ENCODE measurements at places on chromosomes 7 and 10.
A peak's percentile ranks its signal among the peaks of the same experiment; 100 is the strongest.

- DNase-seq, result peak; percentile 86
These were observed 253.9 kb upstream of the FZD8 start for GRCh38 chr10:35896001-35896400.

- no peak for DNase-seq
These were observed 13.0 kb downstream of the HNRNPA2B1 start for GRCh38 chr7:26187380-26188205.

DNA sequence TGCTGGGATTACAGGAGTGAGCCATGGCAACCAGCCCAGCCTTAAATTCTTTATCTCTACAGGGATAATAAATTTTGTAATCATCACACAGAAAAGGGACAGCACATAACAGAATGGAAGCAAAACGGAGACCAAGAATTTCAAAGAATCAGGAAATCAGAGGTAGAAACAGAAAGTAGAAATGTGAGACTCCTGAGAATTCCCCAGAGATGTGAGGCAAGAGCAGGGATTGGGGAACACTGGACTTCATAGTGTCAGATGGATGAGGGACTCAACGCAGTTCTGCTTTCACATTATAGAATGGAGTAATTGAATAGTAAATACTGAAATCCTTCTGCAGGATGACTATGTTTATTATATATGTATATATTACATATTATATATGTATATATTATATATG lies 52.5 kb upstream of the MPP7 start:
- no peak for DNase-seq

DNA sequence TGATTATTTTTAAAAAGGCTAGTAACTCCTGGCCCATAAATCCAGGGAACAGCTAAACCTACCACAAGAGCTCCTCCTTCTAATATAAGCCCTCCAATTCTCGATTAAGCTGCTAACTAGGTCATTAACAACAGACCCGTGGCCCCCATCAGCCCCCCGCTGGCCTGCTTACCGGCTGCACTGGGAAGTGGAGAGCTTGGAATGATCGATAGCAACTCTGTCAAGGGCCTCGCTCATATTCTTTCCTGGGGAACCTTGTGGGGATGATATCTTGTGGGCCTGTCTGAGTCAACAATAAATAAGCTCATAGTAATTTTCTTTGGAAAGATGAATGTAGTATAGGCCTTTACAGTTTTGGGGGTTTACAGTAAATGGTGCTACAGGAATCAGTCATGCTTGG lies 353.5 kb downstream of the TCERG1L start:
- DNase-seq, result no peak

GRCh38 chr10:71727738-71728737 lies 8.5 kb upstream of the C10orf105 start:
- peak; percentile 56 for DNase-seq

DNA sequence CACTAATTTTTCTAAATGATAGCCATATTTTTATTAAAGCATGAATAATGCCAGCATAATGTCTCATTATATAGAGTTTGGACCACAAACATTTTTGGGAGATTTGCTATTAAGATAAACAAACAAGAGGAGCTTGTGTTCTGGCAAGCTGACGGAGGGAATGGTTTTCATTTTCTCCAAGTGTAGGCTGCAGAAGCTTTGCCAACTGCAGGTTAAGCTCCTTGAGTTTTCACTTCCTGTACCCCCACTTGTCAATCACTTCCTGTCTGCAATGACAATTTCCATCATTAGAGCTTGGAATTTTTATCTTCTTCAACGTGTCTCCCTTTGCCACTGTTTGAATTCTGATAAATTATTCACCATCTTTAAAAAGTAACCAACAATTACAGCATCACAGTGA lies 13.4 kb downstream of the EBF3 start:
- DNase-seq, result peak; percentile 63

- DNase-seq, result peak; percentile 52
These were observed 757 bp upstream of the PALS2 start for GRCh38 chr7:24572393-24572996.

DNA sequence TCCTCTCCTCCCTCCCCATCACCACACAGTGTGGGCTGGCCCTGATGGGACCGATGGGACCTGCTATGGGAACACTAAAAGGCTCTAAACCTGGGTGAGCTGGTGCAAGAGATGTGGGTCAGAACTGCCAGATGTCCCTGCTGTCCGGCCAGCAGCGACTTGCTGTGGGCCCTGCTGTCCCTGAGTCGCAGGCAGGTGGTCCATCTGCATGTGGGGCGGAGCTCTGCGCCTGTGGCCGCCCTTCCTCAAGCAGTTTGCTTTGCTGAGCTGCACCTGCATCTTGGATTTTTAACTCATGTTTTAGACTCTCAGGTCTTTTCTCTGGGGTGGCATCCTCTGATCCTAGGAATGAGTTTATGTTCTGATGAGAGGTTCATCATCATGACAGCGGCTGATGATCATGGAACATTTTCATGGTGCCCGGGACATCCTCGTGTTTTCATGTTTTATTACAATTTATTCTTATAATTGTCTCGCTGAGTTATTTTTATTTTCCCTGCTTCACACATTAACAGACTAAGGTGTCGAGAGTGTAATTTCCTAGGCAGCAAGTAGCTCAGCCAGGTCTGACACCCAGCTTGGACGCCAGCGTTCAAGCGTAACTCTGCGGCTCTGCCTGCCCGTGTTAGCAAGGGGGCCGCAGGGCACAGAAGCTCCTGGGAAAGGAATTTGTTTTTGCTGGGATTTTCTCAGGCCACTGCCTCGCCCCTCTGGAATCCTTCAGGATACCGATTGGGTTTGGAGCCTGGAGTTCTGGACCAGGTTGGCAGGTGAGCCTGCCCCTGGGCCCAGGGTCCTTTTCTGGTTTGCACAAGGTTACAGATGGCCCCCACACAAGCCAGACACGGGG lies 615.2 kb upstream of the FOXK1 start:
- DNase-seq, result no peak

- DNase-seq, result no peak
These were observed 571.4 kb downstream of the TCERG1L start for GRCh38 chr10:130740166-130740565.

DNA sequence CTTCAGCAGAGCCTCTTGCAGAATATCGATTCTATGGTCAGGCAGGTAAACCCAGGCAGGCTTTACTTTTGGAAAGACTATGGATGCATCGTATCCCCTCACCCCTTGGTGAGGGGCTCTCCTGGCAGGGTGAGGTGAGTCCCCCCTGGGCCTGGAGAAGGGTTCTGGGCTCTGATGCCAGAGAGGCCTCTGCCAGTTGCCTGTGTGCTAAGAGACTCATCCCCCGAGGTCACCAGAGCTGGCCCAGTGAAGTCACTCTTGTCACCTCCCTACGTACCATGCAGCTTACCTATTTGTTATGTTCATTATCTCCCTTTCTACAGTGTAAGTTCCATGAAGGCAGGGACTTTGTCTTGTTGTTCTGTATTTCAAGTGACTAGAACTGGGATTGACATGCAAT lies 51.3 kb downstream of the TSPAN15 start:
- DNase-seq, result no peak

GRCh38 chr7:109101332-109101731 lies 531.7 kb downstream of the DNAJB9 start:
- DNase-seq, result no peak

- peak; percentile 98 for DNase-seq
These were observed 6.5 kb downstream of the VSIR start for GRCh38 chr10:71766717-71767419.

GRCh38 chr10:56547163-56547562 lies 186.1 kb upstream of the ZWINT start:
- DNase-seq, result no peak

DNA sequence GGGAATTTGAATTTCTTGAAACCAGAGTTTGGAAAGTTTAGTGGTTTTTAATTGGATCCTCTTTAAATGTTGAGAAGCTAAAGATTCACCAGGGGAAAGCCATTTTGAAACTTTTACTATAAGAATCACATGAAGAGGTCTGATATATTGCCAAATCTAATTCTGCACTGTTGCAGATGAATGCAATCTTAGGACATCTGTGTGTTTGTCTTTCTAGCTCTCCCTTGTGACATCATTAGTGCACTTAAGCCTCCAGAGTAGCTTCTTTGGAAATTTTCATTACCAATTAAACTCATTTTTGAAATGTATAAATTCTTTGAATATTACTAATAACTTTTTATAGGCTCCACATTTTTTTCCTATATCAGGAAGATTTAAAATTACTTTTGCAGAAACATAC lies 160.2 kb downstream of the BICC1 start:
- peak; percentile 53 for DNase-seq

GRCh38 chr7:29885626-29886025 lies 79.3 kb downstream of the WIPF3 start:
- DNase-seq, result no peak

- DNase-seq, result no peak
These were observed 718 bp upstream of the FZD1 start for GRCh38 chr7:91263384-91264045.

DNA sequence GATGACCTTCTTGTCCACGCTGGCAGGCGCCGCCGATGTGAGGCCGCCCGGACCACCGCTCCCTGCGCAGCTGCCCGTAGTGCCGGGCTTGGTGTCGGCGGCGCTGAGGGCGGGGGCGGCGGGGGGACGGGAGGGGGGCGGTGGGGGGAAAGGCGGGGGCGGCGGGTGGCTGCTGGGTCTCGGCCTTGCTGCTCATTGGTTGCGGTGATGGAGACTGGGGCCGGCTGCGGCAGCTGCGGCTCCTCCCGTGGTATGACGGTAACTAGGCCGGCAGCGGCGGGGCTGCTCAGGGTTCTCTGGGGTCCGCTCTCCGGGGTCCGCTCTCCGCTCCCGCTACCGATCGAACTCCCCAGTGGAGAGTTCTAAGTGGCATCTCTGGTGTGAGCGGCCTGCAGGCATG lies 1.8 kb upstream of the EFCAB10 start:
- DNase-seq, result no peak

DNA sequence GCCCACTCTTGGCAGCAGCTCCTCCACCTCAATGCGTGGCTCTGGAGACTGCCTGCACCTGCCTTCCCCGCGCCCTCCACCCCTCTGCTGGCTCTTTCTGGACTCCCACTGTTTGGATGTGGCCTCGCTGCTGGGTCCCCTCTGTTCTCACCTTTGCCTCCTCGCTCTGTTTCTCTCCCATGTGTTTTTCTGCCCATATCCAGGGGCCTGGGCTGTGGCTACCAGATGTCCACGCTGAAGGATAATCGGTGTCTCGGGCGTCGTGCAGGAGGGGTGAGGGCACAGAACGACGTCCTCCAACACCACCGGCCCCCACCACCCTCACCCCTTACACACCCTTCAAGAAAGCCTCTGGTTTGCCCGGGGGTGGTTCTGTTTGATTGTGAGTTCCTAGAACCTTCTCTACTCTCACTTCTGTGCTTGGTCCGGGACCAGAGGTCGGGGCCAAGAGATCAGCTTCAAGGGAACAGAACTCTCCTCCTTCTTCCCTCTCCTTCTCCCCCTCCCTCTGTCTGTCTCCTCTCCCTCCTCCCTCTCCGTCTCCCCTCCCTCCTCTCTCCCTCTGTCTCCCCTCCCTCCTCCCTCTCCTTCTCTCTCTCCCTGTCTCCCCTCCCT lies 31.7 kb downstream of the AP5Z1 start:
- no peak for DNase-seq

DNA sequence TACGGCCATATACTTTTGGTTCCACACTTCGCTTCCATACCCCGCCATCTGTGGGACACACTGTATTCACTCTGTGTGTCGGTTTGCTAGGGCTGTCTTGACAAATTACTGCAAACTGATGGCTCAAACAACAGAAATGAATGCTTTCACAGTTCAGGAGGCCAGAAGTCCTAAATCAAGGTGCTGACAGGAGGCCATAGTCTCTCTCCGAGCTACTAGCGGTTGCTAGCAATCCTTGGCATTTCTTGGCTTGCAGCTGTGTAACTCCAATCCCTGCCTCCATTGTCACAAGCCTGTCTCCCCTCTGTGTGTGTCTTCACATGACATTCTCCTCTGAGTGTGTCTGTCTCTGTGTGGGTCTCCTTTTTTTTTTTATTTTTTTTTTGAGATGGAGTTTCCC lies 28.9 kb upstream of the BMPR1A start:
- DNase-seq, result no peak

DNA sequence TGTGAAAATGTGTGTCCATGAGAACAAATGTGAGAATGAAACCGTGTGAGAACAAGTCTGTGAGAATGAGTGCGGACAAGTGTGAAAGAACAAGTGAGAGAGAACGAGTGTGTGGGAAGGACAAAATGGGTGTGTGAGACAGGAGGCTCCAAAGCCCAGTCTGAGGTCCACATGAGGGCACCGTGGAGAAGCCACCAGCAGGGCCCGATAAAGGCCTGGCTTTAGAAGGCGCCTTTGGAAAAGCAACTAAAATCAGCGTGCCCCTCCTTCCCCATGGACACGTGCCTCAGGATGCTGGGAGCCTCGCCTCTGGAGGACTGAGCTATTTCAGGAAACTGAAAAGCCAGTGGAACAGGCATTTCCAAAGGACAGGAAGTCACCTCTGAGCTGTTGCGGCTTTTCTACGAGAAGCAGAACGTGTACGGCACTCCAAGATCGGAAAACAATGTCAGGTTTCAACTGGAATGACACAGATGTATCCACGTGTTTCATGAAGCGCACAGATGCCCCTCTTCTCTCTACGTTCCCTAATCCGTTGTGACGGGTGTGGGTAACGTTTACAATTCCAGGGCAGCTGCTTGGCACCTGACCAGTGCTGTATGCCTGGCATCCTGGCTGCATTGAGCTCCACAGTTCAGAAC lies 46.4 kb downstream of the ESYT2 start:
- DNase-seq, result peak; percentile 62

- DNase-seq, result no peak
These were observed 45.1 kb upstream of the CDK14 start for GRCh38 chr7:90551036-90551435.

DNA sequence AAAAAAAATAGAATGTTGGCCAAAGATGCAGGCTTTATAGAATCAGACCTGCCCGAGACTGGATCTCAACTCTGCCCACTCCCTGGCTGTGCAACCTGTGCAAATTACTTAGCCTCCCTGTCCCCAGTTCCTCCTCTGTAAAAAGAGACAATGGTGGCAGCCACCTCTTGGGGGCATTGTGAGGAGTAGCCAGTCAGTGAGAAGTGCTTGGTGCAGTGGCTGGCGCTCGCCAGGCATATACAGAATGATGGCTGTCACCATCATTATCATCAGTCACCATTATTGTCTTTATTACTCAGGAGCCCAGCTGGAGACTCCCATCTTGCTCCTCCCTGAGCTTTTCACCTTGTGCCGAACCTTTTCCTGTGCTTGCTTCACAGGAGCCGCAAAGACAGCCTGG lies 29.4 kb upstream of the TRIM8 start:
- no peak for DNase-seq

- peak; percentile 65 for DNase-seq
These were observed 14.3 kb downstream of the CPED1 start for GRCh38 chr7:121002757-121003200.
